ENCODE measurements at places on chromosomes 1 and 21.

DNA sequence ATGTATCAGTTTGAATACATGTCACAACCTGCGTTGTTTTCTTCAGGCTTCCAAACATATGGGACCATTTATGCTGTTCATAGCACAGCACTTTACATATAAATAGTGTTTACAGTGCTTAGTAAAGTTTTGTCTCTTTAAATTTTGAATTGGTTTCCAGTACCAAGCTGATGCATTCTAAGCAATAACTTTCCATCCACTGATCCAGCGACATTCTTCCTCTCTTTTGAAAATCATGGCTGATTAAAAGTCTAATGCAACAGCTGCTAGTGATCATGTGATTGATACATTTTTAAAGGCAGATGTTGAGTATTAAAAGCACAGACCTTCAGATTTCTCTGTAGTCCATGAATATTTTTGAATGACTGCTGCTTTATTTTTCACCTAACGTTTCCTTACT lies 154.9 kb downstream of the PTPRC start:
- DNase-seq: no peak

DNA sequence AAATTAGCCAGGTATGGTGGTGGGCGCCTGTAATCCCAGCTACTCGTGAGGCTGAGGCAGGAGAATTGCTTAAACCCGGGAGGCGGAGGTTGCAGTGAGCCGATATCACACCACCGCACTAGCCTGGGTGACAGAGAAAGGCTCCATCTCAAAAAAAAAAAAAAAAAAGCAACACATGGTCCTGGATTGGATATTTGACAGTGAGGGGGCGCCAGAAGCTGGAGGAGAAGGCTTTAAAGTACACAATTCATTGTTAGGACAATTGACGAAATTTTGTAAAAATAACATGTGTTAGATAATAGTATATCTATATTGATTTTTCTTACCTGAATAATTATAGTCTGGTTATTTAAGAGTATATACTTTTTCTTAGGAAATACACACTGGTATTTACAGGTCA lies 50.2 kb upstream of the USP25 start:
- DNase-seq: no peak

DNA sequence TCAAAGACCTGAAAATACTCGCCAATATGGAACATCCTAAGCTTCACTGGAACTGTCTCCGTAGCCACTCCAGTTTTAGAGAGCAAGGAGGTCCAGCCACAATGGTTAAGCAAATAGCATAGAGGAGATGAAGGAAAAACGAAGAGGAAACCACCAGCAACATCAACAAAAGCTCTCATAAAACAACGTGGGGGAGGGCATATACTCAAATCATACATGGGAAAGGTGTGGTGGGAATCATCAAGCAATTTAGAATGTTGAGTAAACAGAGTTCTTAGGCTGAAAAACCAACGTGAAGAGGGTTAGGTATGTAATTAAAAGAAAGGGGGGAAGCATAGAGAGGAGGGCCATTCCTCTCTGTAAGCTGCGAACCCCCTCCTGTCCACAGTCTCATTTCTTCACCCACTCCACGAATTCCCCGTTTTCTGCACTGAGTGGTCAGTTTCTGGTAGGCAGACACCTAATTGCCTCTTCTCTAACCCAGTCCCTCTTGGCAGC lies 1.0 kb downstream of the TMEM59 start:
- DNase-seq: no peak

DNA sequence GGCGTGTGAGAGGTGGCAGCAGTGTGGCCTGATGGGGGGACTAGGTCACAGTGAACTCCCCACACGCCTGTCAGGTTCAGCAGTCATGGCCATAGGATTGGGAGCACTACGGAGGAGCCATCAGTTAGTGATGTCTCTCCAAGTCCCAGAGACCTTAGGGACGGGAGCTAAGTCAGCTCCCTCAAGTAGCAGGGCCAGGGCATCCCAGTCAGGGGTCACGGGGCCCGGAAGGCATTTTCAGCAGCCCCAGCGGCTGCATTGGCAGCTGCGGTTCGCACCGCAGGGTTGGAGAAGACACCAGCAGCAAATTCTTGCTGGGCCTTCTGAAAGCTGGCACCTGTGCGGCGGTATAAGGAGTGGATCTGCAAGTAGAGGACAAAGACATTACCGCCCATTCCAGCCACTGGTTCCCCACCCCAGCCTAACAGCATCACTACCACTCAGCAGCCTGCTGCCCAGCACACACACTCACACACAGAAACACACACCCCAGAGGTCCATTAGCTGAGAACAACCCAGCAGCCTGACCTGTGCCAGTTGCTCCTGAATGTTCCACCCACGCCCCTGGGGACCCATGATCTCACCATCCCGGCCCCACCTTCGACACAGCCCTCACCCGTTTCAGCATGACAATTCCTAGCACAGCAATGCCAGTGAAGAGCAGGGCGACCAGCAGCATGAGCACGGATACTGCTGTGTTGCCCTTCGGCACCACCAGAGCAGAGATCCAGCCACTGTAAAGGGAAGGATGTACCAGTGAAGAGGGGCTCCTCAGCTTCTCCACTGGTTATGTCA lies 972 bp upstream of the ENTREP3 start:
- DNase-seq: no peak

GRCh38 chr1:116540088-116540487 lies 30.7 kb downstream of the CD58 start:
- DNase-seq: no peak

GRCh38 chr1:75765697-75766355 lies 20.2 kb upstream of the RABGGTB start:
- no peak for DNase-seq

DNA sequence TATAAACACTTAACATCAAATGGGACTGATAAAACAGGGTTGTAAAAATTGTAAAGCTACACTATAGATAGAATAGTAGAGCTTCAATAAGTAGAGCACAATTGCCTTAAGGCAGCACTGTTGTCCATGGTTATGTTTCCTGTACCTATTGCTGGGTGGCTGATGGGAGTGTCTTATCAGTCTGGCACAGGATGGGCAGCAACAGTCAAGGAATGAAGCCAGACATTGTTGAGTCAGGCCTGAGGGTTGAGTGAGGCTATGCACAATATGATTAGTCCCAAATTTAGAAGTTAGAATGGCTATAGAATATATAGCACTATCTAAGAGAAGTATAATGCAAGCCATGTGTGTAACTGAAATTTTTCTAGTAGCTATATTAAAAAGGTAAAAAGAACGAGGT lies 25.0 kb upstream of the CD1D start:
- no peak for DNase-seq

DNA sequence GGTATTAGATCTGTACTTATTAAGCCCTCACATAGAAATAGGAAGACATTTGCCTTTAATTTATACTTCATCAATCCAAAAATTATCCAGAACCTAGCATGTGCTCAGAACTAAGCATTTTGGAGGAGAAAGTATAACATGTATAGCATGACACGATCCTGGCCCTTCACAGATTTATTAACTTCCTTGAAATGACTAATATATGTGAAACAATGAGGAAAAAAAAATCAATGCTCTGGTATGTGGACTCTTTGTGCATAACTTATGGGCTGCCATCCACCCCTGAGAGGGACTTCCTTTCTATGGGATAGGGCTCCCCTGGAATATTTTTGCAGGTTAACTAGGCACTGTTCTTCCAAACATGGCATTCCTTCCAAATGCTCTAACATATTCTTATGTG lies 36.6 kb downstream of the CCDC185 start:
- DNase-seq: no peak

- DNase-seq: no peak
Measured at GRCh38 chr1:170461762-170462384, 70.1 kb upstream of the GORAB start.

DNA sequence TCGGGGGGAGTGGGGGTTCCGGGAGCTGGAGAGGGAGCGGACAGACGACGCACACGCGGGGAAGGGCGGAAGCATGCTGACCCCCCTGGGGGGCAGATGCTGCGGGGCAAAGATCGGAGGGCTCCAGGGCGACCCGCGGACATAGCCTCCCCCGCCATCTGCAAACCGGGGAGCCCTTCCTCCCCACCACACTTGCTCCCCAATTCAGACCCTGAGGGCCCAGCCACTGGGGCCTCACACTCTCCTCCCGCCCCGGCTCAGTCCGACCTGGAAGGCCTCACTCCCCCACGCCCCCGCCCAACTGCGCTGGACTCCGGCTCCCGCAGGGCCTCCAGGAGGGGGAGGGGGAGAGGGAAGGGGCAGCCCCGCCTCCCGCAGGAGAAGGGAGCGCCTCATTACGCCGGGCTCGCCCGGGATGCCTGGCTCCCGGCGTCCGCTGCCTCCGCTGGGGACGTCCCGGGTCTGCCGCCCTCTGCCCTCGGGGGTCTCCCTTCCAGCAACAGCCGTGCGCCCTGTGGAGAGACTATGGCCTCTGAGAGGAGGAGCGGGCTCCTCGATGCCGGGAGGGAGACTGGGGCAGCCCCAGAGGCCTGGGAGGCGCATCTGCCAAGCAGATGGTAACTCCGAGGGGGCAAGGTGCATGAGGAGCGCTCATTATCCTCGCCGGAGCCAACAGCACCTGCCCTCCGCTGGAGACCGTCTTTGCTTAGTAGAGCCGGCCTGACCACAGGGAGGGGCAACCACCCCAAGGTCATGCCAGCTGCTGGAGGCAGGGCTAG lies 636 bp upstream of the CAMK2N1 start:
- DNase-seq: peak; percentile 89

GRCh38 chr1:18463063-18463462 lies 17.7 kb upstream of the KLHDC7A start:
- DNase-seq: no peak
